ENCODE measurements at places on chromosomes 7 and 10.

DNA sequence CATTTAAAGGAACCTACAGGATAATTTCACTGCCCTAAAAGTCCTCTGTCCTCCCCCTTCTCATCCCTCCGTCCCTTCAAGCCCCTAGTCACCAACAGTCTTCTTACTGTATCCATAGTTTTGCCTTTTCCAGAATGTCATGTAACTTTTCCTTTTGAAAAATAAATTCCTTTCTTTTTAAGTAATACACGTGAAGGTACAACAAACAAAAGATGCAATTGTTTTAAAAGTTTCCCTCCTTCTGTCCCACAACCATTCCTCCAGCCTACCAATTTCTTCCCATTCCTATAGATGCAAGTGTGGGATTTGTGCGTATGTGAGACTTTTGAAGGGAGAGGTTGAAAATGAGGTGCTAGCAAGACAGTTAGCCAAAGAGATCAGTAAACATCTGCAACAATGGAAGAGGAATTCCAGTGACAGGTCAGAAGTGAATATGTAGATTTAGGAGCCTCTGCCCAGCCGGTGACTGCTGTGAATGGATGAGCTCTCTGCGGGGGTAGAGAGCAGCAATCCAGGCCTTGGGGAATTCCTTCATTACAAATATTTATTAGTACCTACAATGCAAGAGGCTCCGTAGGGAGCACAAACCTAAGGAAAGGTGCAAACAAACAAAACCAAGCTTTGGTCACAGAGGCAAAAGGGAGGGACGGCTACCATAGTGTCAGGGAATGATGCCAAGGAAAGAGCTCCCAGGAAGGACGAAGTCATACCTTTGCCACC lies 243.6 kb downstream of the SKIDA1 start:
- no peak for DNase-seq

DNA sequence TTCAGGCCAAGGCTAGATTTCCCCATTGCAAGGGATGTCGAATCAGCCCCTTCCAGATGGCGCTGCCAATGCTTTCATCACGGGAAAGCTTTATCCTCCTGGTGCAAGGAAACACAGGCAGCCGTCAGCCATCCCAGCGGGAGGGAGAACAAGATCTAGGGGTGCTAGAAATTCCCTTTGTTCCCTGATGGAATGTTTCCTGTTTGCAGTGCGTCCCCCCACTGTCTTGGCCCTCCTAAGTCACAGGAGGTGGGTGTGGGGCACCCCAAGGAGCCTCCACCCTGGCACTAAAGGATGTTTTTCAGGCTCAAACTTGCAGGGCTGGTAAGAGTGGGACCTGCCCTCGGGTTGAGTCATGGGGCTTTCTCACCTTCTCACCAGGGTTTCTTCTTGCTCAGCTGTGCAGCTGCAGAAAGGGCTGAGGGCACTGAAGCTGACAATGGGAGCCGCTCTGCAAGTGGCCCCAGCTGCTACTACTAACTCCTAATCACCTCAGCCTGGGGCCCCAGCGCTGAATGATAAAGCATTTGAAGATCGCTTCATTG lies 103.6 kb downstream of the PRPF18 start:
- no peak for DNase-seq

GRCh38 chr10:50281210-50281966 lies 30.1 kb upstream of the ASAH2 start:
- no peak for DNase-seq

DNA sequence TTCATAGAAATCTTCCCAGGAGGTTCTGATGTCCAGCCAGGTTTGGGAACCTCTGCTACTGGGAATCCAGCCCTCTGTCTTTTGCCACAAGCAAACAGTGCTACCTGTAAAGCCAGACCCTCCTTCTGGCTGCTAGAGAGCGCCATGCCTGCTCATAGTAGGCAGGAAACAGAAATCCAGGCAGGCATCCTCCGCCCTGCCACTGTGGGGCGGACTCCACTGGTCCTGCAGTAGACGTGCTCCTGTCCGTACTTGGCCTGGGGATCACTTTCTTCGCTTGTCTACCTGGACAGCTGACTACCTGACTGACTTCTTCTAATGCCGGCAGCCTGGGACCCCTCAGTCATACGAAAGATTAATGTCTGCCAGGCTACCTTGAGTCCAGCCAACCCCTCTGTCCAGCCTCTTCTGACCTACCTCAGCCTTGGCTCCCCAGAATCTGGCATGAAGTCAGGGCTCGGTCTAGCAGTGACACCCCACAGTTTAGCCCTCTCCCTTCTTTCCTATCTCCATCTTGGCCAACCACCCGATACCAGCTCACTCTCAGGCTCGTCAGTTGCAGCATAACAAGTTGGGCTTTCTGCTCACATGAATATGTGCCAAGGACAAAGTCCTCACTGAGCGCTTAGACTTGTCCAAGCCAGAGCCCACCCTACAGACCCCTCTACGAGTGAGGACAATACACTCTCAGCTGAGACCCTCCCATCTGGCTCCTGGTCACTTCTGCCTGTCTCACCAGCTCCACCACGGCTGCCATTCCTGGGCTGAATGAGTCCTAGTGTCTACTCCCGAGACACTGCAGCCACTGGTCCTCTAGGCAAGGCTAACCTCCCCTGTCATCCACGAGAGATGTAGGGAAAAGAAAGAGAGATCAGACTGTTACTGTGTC lies 43.9 kb upstream of the OPALIN start:
- no peak for DNase-seq

DNA sequence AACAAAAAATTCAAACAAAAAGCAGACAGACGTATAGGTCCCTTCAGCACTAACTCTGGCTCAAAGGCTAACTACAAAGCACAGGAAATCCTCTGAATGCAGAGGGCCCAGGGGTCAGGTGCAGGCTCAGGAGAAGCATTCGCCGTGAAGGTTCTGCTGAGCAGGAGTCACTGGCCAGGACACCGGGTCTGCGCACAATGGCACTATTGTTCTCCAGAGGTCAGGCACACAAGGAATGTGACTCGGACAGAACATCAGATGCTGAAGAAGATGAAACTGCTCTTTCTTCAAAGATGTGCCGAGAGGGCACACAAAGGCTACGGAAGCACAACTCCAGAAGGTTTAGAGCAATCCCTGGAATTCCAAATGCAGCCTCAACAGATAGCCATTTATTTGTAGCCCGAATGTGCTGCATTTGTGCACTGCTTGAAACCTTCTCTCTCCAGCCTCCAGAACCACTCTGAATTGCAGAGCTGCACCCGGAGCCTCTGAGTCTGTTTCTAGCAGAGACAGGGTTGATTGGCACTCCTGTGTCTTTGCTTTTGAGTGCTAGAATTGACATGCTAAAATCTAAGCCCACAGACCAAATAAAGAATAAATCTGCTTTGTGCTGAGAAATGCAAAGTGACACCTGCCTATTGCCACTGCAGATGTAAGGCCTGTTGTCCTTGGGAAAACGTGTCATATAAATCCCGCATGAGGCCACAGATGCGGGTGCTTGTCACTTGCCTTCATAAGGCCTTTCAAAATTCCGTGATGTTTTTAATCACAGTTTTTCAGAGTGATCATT lies 85.4 kb upstream of the AFAP1L2 start:
- DNase-seq = no peak

DNA sequence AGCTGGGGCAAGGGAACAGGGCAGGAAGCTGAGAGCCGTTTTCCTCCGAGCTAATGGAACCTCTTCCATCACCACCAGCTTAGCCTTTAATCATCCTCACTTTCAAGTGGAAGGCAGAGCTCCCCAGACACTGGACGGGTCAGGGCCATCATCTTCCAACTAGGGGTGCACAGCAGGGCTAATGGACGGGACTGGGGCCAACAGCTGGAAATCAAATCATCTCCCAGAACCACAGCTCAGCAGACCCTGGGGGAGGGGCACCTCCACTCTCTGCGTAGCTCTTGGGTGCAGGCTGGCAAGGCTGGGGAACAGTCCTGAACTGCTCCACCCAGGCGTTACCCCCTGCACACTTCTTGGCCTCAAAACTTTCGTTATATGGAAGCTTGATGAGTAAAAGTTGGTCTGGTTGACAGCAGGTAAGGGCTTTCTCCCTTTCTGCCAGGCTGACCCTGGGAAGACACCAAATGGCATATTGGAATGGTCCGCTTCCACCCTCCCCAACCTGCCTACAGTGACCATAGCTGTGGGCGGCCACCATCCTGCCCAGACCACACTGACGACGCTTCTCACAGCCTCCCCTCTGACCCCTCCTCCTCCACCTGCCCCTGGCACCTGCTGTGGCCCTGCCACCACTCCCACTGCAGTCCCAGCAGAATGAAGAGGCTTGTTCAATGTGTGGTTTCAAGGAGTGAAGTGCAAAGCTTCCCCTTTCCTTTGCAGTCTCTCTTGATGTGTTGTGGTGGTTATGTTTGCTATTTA lies 51.7 kb upstream of the RET start:
- DNase-seq = no peak

DNA sequence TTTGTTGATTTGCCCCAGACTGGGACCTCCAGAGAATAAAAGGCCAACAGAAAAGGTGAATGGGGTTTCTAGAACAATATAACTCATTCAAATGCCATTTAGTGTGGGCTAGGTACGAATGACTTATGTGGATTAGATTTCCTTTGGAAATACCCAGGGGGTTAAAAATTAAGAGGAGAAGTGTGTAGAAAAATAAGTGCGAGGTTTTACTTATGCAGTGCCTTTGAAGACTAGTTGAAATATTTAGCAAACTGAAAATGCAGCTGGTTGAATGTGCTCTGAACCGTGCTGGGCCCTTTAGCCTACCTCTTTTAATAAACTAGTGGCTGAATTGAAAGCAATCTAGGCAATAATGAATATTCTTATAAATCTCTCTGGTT lies 180.6 kb downstream of the LRMDA start:
- DNase-seq = no peak

GRCh38 chr7:101728128-101728527 lies 89.3 kb upstream of the CUX1 start:
- DNase-seq = no peak

GRCh38 chr7:108283252-108283651 lies 153.1 kb upstream of the LAMB4 start:
- DNase-seq = no peak

DNA sequence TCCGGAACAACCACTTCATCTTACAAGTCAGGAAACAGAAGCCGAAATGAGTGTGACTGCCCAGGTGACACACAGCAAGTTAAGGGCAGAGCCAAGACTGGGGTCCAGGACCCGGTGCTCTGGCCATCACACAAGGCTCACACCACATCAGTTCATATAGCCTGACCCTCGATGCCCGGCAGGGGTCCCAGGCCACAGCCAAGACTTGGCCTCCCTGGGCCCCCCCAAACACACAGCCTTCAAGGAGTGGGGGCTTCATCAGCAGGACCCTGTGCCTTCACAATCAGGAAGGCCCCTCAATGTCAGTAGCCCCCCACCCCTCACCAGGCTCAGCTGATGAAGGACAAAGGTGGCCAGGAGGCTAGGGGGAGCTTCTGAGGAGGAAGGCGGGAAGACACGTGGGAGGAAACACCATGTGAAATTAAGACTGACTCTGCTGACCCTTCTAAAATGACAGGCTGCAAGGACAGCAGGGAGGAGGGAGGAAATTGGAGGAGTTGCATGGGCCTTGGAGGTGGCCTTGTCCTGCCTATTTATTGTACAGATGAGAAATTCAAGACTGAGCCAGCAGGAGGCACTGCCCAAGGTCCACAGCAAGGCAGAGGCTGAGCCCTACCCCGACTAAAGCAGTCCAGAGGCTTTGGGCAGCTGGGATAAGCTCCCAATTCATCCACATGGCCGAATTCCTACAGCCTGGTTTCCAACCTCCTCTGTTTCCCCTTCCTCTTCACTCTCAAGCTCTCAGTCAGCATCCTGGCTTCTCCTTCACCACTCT lies 216.1 kb upstream of the ZMIZ1 start:
- no peak for DNase-seq
